Hypothalamus (tissue), 51 donors: ENCODE measurements at places on chromosomes 5 and 9.

- no peak for DNase-seq
Observed at GRCh38 chr9:8653111-8653510, 853.5 kb upstream of the DMAC1 start.

GRCh38 chr5:2908086-2908485 lies 156.6 kb upstream of the IRX2 start:
- no peak for DNase-seq

DNA sequence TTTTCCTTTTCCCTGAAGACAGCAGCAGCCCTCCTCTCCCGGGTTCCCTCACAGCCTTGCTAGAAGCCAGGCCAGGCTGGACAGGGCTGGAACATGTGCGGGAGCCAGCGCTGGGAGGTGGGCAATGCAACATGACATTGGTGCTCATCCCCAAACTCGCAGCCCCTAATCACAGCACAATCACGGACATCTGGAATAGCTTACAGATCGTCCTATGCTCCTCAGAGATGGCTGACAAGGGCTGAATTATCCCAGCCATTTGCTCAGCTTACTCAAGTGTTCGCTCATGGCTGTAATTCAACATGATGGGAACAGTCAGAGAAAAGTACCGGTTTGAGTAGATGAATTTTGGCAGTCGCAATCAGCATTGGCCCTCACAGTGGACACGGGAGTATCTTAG lies 49.8 kb downstream of the FSTL4 start:
- no peak for DNase-seq

GRCh38 chr5:160198146-160198545 lies 31.2 kb upstream of the FABP6 start:
- DNase-seq: no peak

DNA sequence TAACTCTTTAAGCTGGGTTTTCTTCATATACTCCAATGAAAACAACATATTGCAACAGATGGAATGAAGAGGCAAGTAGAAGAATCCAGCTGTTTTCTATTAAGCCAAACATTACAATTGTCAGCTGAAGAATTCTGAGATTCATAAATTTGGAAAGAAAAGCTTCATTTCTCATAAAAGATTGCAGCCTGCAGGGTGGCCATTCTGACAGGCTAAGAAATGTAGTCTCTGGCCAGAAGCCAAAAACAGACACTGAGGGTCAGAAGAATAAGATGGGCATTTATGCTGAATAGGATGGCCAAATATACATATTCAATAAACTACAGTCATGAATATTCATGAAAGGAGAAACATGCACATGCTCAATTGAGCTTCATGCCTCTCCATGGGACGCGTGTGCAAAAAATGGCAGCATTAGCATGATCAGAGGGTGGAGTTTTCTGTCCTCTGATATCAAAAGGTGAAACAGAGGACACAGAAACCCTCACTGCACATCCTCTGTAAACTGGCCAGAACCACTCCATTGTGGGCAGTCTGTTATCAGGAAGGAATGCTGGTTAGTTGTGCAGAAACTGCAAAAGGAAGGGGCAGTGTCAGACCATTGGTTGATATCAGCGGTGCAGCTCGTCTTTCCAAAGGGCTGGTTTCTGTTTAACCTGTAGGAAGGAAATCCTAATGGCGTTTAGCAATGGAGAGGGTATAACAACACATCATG lies 50.2 kb downstream of the FXN start:
- DNase-seq: no peak

DNA sequence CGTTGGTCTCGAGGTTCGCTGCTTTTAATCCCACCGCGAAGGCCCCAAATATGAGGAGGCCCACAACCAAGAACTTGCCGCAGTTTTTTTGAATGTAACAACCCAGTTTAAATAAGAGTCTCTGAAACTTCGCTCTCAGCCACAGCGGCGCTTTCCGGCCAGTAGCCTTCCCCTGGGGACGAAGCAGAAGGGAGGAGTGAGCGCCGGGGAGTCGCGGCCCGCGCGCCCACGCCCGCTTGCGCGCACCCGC lies 10.4 kb downstream of the PTCH1 start:
- DNase-seq: no peak

DNA sequence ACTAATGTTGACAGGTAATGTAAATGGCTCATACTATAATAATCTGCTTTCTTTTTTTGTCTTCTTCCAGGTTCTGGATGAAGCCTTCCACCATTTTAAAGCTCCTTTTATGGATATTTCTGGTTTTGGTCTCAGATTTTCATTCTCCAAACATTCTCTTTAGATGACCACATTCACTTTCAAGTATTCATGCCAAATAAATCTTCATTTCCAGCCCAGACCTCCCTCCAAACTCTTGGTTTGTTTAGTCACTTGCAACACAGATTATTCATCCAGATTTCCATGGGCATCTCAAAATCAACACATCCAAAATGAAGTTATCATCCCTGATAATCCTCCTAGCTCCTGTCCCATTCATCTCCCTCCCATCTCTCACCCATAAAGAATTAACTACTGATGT lies 40.3 kb upstream of the SVEP1 start:
- no peak for DNase-seq

DNA sequence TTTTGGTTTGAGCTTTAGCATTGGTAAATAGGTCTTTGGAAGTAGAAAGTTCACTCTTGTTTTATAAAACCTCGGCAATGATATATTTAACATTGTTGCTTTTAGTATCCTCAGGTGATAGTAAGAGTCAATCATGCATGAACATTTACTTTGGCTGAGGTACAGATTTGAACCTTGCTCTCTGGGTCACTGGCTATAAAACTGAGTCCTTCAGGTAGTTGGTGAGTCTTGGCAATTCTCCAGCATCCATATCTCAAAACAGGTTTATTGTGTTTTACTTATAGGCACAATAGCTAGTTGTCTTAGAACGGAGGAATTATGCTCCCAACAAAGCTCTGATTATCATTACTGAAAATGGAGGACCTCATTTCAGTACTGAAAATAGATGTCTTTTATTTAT lies 75.1 kb downstream of the MAT2B start:
- DNase-seq: no peak

DNA sequence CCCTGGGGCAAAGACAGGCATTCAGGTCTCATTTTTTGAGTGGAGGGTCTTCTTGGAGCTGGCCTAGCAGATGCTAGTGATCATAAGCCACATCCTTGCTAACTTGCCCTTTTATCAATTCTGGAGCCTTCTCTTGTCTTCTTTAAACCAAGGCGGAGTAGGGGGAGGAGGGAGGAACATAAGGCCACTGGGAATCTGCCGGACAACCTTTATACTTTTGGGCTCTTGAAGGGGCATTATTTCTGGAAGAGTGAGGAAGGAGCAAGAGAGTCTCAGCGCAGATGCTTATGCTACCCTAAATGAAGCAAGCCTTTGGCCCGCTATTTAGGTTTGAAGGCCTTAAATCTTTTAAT lies 2.0 kb downstream of the TMEFF1 start:
- DNase-seq: no peak

DNA sequence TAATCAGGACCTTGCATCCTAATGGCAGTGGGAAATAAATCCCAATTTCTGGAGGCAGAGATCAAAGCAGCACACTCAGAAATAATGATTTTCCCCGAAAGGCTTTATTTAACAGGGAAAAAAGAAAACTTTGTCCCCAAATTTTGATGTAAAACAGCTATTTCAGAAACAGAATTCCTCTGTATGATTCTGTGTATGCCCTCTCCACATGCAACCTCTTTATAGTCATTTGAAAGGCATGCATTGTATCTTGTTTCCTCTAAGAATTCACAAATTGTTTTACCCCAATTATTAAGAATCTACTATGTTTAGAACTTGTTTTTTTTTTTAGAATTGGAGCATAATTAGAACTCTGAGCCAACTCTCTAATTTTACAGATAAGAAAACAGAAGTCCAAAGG lies 2.7 kb upstream of the PTAR1 start:
- no peak for DNase-seq

DNA sequence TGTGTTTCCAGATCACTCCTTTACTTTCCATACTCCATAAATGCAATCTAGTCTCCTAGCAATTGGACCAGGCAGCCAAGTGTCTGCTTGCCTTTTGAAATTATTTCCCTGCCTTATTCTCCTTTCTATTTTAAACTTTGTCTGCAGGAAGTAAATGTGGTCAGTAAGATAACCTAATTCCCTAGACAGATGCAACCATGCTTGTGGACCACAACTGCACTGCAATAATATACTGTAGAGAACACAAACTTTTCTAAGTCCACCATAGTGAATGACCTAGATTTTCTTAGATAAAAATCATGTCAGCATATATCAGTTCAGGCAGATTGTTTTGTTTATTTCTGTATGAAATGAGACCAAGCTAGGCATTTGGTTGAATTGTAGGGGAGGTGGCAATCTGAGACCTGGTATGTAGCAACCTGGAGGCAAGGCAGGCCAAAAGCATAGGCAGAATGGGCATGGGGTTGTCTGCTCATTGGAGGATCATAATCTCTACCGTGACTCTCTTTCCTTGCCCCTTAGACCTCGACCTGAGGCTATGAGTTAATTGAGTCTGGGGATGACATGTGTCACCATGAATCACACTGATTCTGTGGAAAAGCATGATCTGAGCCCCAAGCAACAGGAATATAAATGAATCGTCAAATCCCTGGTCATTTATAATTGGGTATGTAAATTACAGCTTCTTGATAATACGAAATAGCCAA lies 20.7 kb downstream of the ACTL7B start:
- no peak for DNase-seq

DNA sequence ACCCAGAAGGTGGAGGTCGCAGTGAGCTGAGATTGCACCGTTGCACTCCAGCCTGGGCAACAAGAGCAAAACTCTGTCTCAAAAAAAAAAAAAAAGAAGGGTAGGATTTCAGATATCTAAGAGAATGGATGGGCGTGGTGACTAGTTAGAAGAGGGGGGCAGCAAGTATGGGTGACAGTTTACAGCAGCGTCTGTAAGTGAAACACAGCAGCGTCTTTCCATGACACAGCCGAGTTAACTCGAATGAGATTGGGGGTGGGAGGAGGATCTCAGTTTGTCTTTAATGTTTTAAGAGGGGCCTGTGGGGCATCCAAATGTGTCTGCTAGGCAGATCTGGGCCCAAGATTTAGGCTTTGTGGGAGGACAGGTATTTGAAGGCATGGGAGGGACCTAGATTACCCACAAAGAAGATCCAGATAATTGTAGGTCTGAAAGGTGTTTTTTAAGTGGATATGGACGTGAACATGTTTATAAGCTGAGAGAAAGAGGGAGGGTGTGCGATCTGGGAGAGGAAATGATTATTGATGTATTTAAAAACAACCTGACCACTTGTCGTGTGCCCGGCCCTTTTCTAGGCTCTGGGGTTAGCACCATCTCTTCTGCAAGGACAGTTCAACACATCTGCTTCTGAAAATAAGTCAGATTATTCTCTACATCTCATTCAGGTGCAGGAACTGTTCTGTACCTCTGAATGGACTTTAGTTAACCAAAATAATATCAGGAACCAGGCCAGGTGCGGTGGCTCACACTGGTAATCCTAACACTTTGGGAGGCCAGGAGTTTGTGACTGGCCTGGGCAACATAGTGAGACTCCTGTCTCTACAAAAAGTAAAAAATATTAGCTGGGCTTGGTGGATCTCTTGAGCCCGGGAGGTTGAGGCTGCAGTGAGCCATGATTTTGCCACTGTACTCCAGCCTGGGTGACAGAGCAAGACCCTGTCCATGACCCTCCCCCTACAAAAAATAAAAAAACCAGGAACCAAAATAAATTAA lies 2.5 kb downstream of the CEP78 start:
- no peak for DNase-seq

DNA sequence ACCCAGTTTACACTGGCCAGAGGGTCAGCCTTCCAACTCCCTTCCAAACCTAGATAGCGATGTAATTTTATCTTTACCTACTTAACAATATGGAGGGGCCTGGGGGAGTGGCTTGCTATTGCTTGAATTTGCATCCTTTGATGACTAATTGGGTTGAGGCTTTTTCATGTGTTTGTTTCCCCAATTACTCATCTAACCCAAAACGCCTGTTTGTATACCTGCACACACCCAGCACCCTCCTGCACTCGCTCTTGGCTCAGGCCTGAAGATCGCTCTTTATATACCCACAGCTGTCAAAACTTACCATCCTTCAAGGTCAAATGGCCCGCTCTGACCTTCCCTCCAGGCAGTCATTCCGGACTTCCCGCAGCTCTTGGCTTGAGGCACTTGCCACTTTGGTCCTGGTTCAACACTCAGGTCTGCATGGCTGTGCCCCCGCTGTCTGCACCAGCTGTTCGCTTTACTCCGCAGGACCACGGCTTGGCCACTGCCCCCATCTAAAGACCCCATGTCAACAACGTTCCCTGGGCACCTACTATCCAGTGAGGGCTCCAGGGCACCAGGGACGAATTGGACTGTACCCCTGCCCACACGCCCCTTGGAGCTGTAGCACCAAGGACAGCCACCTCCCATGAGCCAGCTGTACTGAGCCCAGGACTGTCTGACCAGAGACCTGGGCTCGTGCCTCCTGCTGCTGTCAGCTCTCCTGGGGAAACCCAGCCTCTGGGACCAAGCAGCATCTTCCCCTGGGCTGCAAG lies 76.1 kb upstream of the ADAMTS2 start:
- no peak for DNase-seq

DNA sequence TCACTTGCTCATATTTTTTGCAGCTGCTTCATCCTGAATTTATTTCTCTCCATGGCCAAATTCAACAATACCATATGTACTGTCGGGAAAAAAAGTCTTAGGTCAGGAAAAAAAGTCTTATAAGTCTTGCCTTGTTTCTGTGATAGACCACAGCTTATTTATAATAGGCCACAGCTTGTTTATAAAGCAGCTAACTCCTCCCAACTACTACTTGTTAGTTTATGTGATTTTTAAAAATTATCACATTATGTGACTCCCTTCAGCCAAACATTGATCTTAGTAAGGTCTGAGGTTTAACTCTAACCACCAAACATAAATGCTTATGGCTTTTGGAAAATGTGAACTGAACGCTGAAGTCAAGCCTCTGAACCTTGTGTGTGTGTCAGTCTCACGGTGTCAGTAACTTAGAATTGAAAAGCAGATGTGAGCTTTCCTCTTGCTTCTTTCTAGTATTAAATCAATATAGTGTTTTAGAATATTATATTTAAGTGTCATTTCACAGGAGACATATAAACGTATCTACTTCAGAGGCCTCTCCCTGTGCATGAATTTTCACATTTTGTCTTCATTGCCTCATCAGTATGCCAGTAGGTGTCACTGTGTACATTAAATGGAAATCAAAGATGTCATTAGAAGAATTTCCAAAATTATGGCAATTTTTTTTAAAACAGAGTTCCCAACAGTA lies 51.3 kb downstream of the SNX24 start:
- DNase-seq: no peak

DNA sequence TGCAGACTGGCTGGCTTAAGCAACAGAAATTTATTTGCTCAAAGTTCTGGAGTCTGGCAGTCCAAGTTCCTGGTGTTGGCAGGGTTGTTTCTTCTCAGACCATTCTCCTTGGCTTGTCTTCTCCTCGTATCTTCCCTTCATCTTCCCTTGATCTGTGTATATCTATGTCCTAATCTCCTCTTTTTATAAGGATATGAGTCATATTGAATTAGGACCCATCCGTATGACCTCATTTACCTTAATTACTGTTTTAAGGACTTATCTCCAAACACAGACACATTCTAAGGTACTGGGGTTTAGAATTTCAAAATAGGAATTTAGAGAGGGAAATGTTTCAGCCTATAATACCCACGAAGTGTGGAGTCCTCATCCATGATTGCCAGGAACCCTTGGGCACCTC lies 13.1 kb upstream of the LPAR1 start:
- DNase-seq: no peak

- DNase-seq: no peak
Observed at GRCh38 chr9:114482593-114482992, 22.7 kb downstream of the WHRN start.
